ENCODE measurements at places on chromosomes 4 and X. TPM values are rescaled to one million over a fixed set of nuclear protein-coding genes. Genes with fewer than 3 reads are reported as not detected.

MAGED4 gene
- polyA plus RNA-seq: 3.1 TPM

PCDH10 gene
- polyA plus RNA-seq: 0.22 TPM

TAF7L gene
- 0.02 TPM for polyA plus RNA-seq

CLCN5 gene
- 0.67 TPM for polyA plus RNA-seq

SULT1B1 gene
- polyA plus RNA-seq: 2.8 TPM

HTRA3 gene
- polyA plus RNA-seq: 5.8 TPM

CSAG2 gene
- not detected for polyA plus RNA-seq

ACOT9 gene
- 11.8 TPM for polyA plus RNA-seq

FAM184B gene
- under 0.01 TPM for polyA plus RNA-seq

PTCHD1 gene
- polyA plus RNA-seq: under 0.01 TPM

PRSS12 gene
- 0.43 TPM for polyA plus RNA-seq

ZCCHC18 gene
- 0.45 TPM for polyA plus RNA-seq

ANXA3 gene
- 27.3 TPM for polyA plus RNA-seq

CPE gene
- 71.2 TPM for polyA plus RNA-seq

MAGEB17 gene
- 0.14 TPM for polyA plus RNA-seq

PCDH7 gene
- 2.1 TPM for polyA plus RNA-seq

ADGRG2 gene
- polyA plus RNA-seq: 1.4 TPM

CYSLTR1 gene
- polyA plus RNA-seq: 2.6 TPM

SHROOM2 gene
- polyA plus RNA-seq: 1.7 TPM

ASB5 gene
- polyA plus RNA-seq: not detected

NUP62CL gene
- 4.0 TPM for polyA plus RNA-seq

SOWAHD gene
- polyA plus RNA-seq: 0.23 TPM

FMR1NB gene
- polyA plus RNA-seq: not detected

ZFP92 gene
- 1.2 TPM for polyA plus RNA-seq

VSIG4 gene
- 129 TPM for polyA plus RNA-seq

NSUN7 gene
- polyA plus RNA-seq: 0.79 TPM

PNMA5 gene
- polyA plus RNA-seq: 0.03 TPM

FGFRL1 gene
- polyA plus RNA-seq: 20.7 TPM

RAB39B gene
- 0.10 TPM for polyA plus RNA-seq

EDA gene
- polyA plus RNA-seq: 2.5 TPM

GAGE12J gene
- polyA plus RNA-seq: not detected

PFKFB1 gene
- 2.4 TPM for polyA plus RNA-seq

EMCN gene
- polyA plus RNA-seq: 15.9 TPM

VCX3B gene
- polyA plus RNA-seq: not detected

CAPN6 gene
- 4.3 TPM for polyA plus RNA-seq

PDE5A gene
- polyA plus RNA-seq: 7.1 TPM

PLK4 gene
- polyA plus RNA-seq: 1.0 TPM

WNK3 gene
- polyA plus RNA-seq: 0.45 TPM

SLITRK2 gene
- 0.12 TPM for polyA plus RNA-seq

ZAR1 gene
- polyA plus RNA-seq: not detected

CYTL1 gene
- 2.4 TPM for polyA plus RNA-seq

RAB41 gene
- polyA plus RNA-seq: not detected

CITED1 gene
- 1.4 TPM for polyA plus RNA-seq

DUX4 gene
- polyA plus RNA-seq: not detected

SOX3 gene
- not detected for polyA plus RNA-seq

MAGEA8 gene
- not detected for polyA plus RNA-seq

FBXL5 gene
- 79.4 TPM for polyA plus RNA-seq

TEC gene
- polyA plus RNA-seq: 0.83 TPM

CLDN34 gene
- not detected for polyA plus RNA-seq

GRPR gene
- not detected for polyA plus RNA-seq

DOK7 gene
- polyA plus RNA-seq: 2.1 TPM

ZCCHC12 gene
- not detected for polyA plus RNA-seq

TMEM156 gene
- 0.25 TPM for polyA plus RNA-seq
